ENCODE measurements at places on chromosomes 11 and 22.

DNA sequence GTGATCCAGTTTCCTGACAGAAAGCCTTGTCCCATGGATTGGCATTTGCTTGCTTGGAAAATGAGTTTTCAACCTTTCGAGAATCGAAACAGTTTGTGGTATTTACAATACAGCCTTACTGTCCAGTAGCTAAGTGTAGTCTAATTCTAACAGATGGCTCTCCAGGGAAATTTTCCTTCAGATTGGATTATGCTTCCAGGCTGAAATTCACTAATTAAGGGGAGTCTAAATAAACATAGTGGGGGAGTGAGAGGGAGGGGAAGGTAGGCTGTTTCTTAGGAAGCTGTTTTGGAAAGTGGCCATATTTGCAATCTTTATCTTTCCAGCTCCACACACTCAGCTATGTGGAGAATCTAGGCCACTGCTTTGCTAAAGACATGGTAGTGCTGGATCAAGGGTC lies 81.3 kb downstream of the SYT9 start:
- no peak for DNase-seq

GRCh38 chr11:65524741-65525545 lies at the start of gene SCYL1:
Gene SCYL1, plus strand, starts transcription at chr11:65525083. Its CDS starts 71 bp downstream, at chr11:65525154.
- no peak for DNase-seq

DNA sequence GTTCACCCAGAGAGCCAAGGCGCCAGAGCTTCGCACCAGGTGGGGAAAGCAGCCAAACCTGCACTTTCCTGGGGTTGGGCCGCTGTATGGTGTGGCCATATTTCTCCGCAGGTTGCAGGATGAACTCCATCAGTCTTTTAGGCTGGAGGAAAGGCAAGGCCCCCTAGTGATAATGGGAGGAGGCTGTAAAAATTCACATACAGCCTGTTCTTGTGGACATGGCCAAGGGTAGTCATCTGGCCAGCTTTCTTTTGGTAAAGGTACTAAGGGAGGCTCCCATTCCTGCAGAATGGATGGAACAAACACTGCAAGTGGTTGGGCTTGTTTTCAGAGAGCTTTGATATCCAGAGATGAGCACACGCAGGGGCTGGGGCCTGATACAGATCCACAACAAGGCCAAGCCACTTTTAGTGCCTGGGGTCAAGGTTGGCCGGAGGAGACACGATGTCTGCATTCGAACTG lies 29.6 kb downstream of the C22orf31 start:
- DNase-seq: no peak

- DNase-seq: no peak
Measured at GRCh38 chr11:75491465-75491864, 34.3 kb downstream of the GDPD5 start.

GRCh38 chr22:47406180-47406834 lies 643.9 kb downstream of the TBC1D22A start:
- DNase-seq: no peak

GRCh38 chr22:21622919-21623647 lies 6.7 kb downstream of the YDJC start:
- no peak for DNase-seq

- DNase-seq: no peak
Measured at GRCh38 chr22:42622061-42622710, 7.5 kb upstream of the POLDIP3 start.

DNA sequence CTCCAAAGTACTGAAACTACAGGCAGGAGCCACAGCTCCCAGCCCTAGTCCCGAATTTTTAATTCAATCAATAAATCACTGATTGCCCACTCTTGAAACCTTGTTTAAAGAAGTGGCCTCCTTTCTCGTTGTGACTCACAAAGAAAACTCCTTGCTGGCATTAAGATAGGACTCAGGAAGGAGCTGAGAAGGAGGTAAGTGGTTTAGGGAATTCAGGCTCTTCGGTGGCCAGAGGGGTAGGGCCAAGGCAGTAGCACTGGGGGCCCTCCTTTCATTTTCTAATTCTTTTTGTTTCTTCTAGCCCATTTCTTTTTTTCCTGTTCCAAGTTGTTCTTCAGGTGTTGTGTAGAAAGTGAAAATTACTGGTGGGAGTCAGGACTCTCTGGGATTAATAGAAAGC lies 86.2 kb upstream of the OR9Q1 start:
- no peak for DNase-seq

GRCh38 chr22:17083811-17084441 lies 874 bp upstream of the IL17RA start:
- DNase-seq: no peak

- no peak for DNase-seq
Measured at GRCh38 chr11:131092469-131092868, 176.2 kb upstream of the SNX19 start.

GRCh38 chr22:43273902-43274484 lies 69.2 kb downstream of the SCUBE1 start:
- no peak for DNase-seq

Measured in brain pericyte (primary cell).